Ecto neural progenitor cell (in vitro differentiated cells): ENCODE measurements at places on chromosomes 7 and 10.

- DNase-seq: no peak
Observed at GRCh38 chr10:122333037-122333436, 41.5 kb upstream of the PLEKHA1 start.

DNA sequence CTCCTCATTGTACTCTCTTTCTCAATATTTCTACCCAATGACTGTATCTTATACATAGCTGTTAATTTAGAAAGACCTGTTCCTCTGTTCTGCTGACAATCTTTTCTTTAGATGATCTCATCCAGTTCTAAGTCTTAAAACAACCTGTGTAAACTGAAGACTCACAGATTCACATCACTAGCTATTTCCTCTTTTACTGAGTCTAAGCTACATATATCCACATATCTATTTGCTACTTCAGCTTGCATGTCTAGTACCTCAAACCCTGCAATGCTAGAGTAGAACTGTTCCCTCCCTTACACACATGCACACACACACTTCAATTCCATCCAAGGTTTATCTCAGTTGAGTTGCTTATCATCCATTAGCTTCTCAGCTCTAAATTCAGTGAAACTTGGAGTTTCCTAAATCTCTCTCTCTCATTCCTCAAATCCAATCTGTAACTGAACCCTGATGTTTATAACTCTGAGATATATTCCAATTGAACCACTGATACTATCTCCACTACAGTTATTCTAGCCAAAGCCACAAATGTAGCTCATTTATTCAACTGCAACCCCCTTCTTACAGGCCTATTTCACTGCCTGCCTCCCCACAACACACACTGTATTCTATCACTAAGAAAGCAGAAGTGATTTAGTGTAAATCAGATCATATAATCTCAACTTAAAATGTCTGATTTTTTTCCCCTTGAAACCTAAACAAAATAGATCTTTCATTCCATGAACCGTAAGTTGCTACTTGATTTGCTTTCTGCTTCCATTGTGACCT, 1036.8 kb upstream of the POT1 start:
- DNase-seq: no peak

DNA sequence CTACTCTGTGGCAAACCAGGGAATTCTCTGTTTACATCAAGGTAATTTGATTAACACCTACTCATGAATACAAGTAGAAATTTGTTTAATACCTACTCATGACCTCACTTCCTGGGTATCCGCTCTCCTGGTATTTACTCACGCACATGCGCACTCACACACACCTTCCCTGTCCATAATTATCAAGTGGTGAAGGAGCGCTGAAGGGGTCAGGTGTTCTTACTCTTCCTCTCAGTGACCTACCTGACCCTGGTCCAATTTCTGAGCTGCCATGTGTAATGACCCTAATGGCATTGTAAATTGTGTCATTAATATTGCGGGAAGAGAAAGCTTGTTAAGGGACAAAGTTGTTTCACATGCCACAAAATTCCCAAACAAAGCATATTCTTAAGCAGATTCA, 41.3 kb upstream of the TRIL start:
- DNase-seq: no peak

- DNase-seq: no peak
Observed at GRCh38 chr10:66996996-66997395, 71.2 kb downstream of the LRRTM3 start.

- no peak for DNase-seq
Observed at GRCh38 chr7:95933618-95934017, 161.3 kb downstream of the DYNC1I1 start.

DNA sequence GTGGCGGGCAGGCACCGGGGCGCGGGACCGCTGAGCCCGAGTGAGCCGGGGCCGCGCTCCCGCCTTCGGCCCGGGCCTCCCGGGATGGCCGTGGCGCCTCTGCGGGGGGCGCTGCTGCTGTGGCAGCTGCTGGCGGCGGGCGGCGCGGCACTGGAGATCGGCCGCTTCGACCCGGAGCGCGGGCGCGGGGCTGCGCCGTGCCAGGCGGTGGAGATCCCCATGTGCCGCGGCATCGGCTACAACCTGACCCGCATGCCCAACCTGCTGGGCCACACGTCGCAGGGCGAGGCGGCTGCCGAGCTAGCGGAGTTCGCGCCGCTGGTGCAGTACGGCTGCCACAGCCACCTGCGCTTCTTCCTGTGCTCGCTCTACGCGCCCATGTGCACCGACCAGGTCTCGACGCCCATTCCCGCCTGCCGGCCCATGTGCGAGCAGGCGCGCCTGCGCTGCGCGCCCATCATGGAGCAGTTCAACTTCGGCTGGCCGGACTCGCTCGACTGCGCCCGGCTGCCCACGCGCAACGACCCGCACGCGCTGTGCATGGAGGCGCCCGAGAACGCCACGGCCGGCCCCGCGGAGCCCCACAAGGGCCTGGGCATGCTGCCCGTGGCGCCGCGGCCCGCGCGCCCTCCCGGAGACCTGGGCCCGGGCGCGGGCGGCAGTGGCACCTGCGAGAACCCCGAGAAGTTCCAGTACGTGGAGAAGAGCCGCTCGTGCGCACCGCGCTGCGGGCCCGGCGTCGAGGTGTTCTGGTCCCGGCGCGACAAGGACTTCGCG, 534 bp downstream of the FZD9 start:
- no peak for DNase-seq

- peak; percentile 19 for DNase-seq
Observed at GRCh38 chr7:63077841-63078240, 920.8 kb upstream of the ZNF722 start.

DNA sequence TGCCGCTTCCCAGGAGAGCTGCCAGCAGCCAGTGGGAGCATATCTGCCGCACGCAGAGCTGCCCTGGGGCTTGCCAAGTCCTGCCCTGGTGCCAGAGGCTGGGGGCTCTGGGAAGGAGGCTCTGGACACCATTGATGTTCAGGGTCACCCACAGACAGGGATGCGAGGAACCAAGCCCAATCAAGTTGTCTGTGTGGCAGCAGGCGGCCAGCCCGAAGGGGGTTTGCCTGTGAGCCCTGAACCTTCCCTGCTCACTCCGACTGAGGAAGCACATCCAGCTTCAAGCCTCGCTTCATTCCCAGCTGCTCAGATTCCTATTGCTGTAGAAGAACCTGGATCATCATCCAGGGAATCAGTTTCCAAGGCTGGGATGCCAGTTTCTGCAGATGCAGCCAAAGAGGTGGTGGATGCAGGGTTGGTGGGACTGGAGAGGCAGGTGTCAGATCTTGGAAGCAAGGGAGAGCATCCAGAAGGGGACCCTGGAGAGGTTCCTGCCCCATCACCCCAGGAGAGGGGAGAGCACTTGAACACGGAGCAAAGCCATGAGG, 94.6 kb downstream of the TACC2 start:
- DNase-seq: no peak

DNA sequence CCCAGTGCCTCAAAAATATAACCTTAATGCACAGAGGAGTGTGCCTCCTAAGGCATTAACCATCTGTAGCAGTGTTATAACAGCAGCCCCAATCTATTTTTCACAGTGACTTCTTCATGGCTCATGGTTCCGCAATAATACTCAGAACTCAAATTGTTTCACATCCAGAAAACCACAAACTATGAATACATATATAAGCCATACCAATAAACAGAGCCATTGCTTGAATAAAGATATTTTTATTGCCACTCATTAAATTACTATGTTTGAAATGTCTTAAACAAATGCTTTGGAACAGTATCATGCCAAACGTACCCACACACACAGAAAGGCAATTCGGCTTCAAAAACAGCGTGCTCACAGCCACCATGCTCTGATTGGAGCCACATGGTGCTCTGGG, 629.3 kb upstream of the NRP1 start:
- DNase-seq: no peak

- no peak for DNase-seq
Observed at GRCh38 chr10:78330884-78331283, 297.2 kb downstream of the RPS24 start.

DNA sequence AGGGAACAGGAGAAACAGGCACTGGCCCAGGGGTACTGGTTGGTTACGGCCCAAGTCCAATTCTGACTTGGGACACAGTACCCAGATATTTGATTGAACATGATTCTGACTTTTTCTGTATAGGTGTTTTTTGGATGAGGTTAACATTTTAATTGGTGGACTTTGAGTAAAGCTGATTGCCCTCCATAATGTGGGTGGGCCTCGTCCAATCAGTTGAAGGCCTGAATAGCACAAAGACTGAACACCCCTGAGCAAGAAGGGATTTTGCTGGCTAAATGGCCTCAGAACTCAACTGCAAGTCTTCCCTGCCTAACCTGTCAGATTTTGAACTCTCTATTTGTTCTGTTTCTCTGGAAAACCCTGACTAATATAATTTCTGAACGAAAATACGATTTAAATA, 222.6 kb downstream of the TEX36 start:
- no peak for DNase-seq

GRCh38 chr10:119217991-119218490, 10.7 kb downstream of the GRK5 start:
- no peak for DNase-seq

DNA sequence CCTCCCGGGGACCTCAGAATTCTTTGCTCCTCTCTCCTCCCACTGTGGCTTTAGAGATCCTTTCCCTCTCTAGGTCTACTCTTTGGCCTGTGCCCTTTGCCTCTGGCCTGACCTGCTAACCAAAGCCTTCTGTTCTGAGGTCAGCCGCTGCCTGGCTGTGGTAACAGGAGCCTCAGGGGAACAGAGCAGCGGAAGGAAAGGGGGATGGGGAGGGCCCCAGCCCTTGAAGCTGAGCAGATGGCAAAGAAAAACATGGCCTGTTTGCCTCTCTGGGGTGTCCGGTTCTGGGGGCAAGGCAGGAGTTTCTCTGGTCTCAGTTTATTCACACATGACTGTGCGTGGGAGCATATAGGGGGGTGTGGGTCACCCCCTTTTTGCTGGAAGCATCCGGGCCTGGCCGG, 28.2 kb downstream of the COL26A1 start:
- peak; percentile 86 for DNase-seq

GRCh38 chr10:10612151-10612550, 405.5 kb upstream of the CELF2 start:
- no peak for DNase-seq

GRCh38 chr10:106672517-106673175, 491.9 kb downstream of the SORCS1 start:
- no peak for DNase-seq

- DNase-seq: no peak
Observed at GRCh38 chr10:53843736-53844362, 957.2 kb downstream of the PCDH15 start.

GRCh38 chr10:86700851-86701617, 32.7 kb downstream of the LDB3 start:
- DNase-seq: no peak

DNA sequence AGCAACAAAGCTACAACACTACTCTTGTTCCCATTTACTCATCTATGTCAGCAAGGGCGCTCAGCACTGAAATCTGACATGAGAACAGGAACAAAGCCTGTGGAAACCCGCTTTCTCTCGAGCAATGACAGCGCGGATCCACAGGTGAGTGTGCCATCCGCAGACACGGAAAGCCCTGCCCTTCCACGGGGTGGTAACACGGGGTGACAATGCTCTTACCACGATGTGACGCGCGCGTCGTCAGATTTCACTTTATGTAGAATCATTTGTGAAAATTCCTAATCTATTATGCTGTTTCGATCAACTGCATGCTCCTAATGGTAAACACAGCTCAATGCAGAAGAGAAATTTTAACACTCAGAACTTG, 34.4 kb downstream of the ZFAND2A start:
- no peak for DNase-seq

DNA sequence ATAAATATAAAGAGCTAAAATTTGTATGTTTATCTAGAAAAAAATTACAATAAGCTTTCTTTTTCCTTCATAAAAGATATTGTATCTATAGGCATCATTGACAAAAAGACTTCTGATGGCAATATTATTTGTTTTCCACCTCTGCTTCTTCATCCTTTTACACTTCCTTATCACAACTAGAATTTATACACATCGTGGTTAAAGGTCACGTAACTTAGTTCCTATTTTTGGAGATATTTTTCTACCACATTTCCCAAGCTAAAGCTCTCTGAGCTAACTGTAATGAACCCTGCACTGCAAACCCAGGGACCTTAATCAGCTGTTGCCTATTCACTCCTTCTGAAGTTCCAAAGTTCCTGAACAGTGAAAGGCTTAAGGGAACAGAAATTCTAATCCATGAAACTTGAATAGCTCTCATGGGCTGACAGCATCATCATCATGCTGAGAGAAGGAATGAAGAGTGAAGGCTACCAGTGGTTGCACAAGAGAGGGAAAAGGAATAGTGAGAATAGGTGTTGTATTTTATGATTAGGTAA, 106.1 kb upstream of the SLC13A1 start:
- DNase-seq: no peak

- peak; percentile 41 for DNase-seq
Observed at GRCh38 chr10:103507235-103508191, 14.0 kb downstream of the NEURL1 start.

DNA sequence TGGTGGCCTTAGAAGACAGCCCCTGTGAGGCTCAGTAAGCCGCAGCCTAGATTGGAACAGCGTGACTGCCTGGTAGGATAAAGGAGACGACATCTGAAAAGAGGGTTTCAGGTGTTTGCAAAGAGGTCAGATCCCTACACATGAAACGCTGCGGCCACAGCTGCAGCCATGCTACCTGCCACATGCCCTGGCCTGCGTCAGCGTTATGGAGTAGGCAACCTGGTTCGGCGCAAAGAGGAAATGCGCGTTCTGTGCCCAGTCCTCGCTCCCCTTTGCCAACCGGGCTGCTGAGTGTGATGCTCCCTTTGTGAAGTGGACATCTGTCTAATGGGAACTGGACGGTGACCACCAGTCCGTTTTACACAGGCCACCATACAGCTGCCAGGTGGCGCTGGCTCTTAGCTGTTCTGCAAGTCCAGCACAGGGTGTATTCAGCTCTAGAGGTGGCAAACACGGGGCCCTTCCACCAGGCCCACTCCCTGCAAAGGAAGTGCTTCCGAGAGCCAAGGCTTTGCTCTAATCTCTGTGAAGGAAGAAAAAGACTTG, 160.3 kb downstream of the CELF2 start:
- peak; percentile 46 for DNase-seq

- DNase-seq: no peak
Observed at GRCh38 chr7:30206491-30206890, 71.7 kb downstream of the MTURN start.

DNA sequence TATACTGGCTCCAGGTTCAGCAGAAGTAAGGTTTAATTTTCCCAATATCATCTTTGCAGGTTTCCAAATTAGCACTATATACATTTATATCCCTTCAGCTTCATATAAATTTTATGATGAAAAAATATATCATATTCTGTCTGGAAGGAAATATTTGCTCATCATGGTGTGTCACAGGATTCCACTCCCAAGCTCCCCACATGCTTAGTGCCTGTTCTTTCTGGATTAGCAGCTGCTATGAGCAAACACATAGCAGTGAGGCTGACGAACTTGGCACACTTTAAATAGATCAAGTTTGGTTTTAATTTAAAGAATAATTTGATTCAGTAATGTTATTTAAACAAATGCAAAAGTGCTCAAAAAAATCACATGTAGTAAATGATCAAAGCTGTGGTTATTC, 251.9 kb downstream of the AGMO start:
- DNase-seq: no peak

- DNase-seq: peak; percentile 50
Observed at GRCh38 chr7:87152897-87153641, 816 bp downstream of the DMTF1 start.

GRCh38 chr7:85693326-85693725, 506.5 kb upstream of the SEMA3D start:
- DNase-seq: no peak

- DNase-seq: no peak
Observed at GRCh38 chr7:44441079-44441478, 49.4 kb downstream of the NUDCD3 start.

GRCh38 chr7:31256506-31256905, 84.0 kb downstream of the NEUROD6 start:
- no peak for DNase-seq

GRCh38 chr7:107594961-107595737, 15.1 kb downstream of the BCAP29 start:
- no peak for DNase-seq
